Foreskin melanocyte (primary cell): ENCODE measurements at places on chromosomes 13 and 19.

DNA sequence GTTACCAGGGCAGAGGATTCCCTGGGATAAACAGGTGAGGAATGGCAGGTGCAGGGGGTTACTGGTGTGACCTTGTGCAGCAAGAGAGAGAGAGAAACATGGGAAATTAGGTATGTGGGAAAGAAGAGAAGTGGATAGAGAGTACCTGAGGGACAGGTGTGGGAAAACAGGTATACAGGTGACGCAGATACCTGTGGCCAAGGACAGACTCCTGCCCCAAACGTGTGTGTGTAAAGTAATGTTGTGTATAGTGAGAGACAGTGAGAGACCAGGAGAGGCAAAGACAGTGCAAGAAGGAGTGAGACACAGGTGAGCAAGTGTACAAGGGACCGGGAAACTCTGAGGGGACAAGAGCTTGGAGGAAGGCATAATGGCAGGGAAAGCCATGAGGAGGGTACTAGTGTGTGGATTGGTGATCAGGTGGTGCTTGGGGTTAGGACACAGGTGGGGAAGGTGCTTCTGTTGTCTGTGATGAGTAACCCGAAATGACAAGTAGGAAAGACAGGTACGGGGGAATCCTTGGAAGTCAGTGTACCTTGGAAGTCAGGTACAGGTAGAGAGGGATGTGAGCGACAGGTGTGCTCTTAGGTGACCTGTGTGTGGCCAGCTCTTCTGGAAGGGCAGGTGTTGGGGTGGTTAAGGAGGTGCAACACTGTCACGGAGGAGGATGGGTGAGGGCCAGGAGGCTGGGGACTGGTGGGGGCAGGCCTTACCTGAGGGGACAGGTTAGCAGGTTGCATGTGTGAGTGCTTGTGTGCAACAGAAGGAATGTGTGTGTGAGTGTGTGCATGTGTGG is 2.8 kb downstream of the ERFL start:
- no peak for DNase-seq

DNA sequence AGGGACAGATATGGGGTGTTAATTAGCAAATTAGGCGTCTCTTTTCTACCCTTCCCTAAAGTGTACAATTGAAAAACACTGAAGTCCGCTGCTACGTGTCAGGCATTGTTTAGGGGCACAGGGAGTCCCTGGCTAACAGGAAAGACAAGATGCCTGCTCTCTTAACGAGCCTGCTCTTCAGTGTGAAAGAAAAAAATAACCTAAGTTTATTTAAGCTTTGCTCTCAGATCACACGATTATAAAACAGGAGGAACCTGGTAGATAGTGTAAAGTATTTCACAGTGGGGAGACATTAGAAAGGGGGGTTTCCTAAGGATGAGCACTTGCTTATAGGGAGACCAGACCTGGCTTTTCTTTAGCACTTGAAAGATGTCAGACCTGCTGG is 38.7 kb downstream of the IGFL2 start:
- no peak for DNase-seq

GRCh38 chr19:18782559-18783225 is 8.4 kb downstream of the COMP start:
- DNase-seq, result no peak

DNA sequence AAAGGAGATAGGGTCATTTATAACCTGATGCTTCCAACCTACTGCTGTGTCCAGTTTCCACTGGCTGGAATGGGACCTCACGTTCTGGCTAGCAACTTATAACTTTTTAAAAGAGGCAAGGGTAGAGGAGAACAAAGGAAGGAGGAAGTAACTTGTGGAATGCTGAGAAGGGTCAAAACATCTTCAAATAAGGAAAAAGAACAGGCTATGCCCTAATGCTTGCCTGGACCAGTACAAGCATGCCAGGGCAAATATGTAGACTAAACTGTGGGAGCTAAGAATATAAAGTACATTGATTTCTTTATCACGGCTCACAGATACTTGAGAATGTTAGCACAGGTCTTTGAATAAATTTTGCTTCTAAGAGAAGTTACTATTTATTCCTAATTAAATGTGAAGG is 1.5 kb upstream of the ZNF561 start:
- DNase-seq, result no peak

- DNase-seq, result no peak
Observed at GRCh38 chr19:48810151-48810550, 678 bp downstream of the BCAT2 start.

DNA sequence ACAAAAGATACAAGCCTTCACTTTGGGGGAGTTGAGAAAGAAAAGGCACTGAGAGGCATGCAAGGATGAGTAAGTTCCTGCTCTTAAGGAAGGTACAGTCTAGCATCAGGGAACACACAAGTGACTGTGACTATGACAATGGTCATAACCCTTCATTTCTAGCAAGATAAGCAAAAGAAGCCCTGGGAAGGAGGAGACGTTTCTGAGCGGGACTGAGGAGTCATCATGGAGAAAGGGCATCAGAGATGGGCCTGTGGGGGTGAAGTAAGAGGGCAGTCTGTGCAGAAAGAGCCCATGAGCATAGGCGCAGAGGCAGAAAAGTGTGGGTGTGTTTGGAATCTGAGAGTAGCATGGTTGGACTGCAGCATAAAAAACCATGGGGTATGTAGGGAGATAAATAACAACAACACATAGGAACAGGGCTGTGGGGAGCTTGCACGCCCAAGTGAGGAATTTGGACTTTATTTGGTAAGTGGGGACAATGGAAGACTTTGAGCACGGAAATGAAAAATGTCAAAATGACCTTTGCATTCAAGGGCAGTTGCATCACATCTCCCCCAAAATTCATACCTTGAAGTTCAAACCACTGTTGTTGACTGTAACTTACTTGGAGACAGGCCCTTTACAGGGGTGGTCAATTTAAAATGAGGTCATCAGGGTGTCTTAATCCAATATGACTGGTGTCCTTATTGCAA is 86.7 kb downstream of the MBNL2 start:
- no peak for DNase-seq

- DNase-seq, result no peak
Observed at GRCh38 chr13:79519255-79519654, 38.3 kb downstream of the NDFIP2 start.

DNA sequence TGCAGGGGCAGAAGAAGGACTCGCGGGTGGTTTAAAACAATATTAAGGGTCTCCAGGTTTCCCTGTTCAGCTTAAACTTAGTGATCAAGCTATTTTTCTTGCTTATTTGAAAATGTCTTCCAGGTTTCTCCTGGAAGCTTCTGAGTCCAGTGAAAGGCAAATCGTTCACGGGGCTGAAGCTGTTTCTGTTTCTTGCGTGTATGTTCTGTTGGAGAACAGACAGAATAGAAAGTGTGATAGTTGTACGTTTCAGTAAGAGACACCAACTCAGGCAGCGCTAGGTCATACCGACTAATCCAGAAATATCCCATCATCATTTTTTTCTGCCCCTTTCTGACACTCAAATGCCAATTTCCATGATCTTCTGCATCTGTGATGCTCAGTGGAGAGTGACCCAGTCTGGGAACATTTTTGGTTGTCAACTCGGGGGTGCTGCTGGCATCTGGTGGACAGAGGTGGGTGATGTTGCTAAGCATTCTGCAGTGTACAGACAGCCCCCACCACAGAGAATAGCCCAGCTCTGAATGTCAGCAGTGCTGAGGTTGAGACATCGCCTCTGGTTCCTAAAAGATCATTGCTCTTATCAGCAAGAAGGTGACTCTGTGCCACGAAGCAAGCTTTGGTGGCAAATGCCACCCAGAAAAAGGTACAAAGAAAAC is 4.3 kb downstream of the KLF2 start:
- DNase-seq, result no peak

GRCh38 chr19:51361239-51361638 is 4.9 kb downstream of the ETFB start:
- DNase-seq, result no peak

DNA sequence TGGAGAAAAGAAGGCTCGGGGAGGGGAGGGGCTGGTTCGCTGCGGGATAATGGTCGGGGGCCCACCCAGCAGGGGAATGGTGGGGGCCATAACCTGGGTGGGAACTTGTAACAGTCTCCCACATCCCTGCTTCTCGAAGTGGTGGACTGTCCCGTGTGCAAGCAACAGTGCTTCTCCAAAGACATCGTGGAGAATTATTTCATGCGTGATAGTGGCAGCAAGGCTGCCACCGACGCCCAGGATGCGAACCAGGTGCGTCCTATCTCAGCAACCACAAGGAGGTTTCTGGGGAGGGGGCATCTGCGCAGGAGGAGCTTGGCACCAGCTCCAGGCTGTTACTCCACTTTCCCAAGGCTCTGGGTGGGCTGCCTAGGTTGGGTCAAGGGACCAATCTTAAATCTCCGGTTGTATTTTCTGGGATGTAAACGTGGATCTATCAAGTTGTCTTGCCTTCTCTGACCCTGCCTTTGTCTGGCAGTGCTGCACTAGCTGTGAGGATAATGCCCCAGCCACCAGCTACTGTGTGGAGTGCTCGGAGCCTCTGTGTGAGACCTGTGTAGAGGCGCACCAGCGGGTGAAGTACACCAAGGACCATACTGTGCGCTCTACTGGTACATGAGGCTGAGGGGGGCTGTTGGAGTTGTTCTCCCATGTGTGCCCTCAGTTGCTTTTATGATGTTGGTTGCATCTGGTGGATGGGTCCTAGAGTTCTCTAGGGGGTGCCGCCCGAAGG is 1.6 kb downstream of the TRIM28 start:
- DNase-seq, result no peak

- DNase-seq, result no peak
Observed at GRCh38 chr13:38483623-38484022, 134.0 kb downstream of the UFM1 start.

DNA sequence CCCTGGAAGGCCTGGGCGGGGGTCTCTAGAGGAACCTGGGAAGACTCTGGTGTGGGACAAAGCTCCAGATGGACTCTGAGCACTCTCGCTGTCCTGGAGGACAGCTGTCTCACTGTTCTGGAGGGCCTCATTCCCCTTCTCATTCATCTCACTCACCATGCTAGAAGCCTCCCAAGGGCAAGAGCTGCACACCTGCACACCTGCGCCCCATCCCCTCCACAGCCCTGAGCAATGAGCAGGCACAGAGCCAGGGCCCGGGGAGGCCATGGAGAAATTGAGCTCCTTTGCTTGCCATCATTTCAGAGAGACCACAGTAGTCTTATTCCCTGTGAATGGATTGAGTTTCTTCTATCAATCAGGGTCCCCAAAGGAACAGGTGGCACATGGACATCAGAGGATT is 1168.5 kb downstream of the UQCRFS1 start:
- DNase-seq, result no peak

GRCh38 chr19:49669516-49669915 is 3.8 kb downstream of the BCL2L12 start:
- no peak for DNase-seq

DNA sequence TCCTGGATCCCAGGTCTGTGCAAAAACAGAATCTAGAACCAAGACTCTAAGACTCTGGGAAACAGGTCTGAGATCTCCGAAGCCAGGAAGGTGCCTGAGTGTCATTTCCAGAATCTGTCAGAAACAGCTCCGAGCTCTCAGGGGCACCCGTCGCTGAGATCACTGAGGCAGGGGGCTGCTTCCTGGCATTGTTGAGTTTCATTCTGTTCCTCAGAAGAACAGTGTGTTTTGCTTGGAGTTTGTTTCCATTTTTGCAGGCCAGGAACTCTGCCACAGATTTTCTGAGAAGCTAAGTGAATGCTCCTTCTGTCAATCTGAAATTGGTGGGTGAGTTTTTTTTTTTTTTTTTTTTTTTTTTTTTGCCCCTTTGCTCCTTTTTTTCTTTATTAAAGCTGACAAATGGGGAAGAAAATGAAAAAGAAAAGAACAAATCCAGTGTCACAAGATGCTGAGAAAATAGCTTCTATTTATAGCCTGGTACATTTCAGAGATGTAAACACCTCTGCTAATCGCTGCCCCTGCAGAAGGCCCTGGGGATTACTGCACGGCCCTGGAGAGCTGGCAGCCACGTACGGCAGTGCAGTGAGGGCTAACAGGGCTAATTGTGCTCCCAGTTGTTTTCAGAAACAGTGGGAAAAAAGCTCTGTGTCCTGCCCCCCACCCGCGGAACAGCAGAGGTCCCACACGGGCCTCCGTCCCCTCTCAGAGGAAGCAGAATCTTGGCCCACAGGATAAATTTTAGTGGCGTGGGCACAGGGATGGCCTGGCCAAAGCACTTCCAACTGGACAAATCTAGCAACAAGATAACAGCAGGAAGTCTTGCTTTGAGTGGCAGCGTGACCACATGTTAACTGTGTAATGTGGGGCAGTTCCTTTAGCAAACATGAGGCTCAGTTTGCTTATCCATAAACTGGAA is 237.6 kb upstream of the IRS2 start:
- no peak for DNase-seq

DNA sequence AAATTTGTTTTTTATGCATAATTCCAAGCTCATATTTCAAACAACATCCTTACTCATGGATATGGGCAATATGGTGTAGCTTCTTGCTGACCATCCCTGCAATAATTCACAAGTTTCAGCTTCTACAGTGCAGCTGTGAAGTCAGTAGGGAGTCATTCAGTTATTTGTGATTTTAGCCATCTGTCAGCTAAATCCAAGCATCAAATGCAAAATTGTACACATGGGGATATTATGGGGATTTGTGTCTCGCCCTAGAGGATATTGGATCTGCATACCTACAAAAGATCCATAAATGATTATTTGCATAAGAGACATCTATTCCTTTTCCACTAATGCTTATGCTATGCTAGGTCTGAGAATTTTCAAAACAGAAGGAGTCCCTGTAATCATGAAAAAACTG is 217.9 kb upstream of the SLITRK5 start:
- DNase-seq, result no peak

GRCh38 chr19:13841962-13842290 is 35.0 kb upstream of the NANOS3 start:
- DNase-seq, result no peak

DNA sequence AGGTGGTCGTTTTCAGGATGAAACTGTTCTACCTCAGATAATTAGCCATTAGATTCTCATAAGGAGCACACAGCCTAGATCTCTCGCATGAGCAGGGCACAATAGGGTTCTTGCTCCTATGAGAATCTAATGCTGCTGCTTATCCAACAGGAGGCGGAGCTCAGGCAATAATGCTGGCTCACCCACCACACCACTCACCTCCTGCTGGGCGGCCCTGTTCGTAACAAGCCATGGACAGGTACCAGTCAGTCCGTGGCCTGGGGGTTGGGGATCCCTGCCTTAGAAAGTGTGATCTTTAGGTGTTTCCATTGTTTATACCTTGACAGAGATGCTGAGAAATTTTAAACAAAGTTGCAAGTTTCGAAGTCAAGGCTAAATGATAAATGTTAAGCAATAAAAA is 344.6 kb upstream of the HTR2A start:
- no peak for DNase-seq

GRCh38 chr13:105389373-105389772 is 1146.1 kb downstream of the EFNB2 start:
- no peak for DNase-seq

GRCh38 chr19:28495046-28495445 is 717.9 kb downstream of the UQCRFS1 start:
- DNase-seq, result no peak

GRCh38 chr13:95684418-95684817 is 7.5 kb downstream of the DNAJC3 start:
- DNase-seq, result no peak
